ENCODE measurements at places on chromosomes 2 and 18.

DNA sequence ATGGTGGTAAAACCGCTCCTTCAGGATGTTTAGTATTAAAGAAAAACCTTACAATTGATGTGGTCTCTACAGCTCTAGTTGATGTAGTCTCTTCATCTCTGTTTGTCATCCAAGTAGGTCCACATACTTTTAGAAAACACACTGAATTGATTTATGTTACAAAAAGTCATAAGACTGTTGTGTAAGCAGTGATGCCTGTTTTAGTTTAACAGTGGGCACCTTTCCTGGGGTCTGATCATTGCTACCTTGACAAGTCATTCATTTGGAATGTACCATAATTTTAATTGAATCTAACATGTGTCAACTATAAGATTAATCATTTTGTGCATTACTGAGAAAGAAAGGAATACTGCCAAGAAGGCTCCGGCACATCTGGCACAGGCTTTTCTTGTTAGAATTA, 34.3 kb downstream of the GIGYF2 start:
- DNase-seq, result no peak

- DNase-seq, result no peak
These were observed 62.6 kb downstream of the TRPM8 start for GRCh38 chr2:233979748-233980147.

- DNase-seq, result no peak
These were observed 16.6 kb downstream of the CYS1 start for GRCh38 chr2:10063566-10063965.

DNA sequence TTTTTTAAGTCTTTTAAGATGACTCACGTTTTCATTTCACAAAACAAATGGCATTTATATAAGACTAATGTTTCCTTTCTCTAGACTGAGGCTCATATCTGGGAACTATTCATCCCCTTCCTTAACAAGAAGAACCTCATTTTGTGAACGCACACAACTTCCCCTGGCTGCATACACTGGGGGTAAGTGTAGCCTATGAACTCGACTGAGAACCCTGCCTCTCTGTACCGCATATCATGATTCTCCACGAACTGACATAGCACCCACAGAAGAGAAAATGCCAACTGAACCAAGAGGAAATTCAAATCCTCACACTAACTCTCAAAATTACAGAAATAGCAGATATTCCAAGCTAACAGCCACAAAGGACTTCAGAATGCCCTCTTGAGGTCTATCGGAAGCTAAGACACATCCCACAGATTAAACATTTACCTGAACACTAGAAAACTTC, 236.7 kb downstream of the TCF4 start:
- no peak for DNase-seq

- DNase-seq, result no peak
These were observed 31.8 kb downstream of the AGFG1 start for GRCh38 chr2:227503433-227504406.

GRCh38 chr2:119377993-119378345, 11.2 kb downstream of the DBI start:
- no peak for DNase-seq

DNA sequence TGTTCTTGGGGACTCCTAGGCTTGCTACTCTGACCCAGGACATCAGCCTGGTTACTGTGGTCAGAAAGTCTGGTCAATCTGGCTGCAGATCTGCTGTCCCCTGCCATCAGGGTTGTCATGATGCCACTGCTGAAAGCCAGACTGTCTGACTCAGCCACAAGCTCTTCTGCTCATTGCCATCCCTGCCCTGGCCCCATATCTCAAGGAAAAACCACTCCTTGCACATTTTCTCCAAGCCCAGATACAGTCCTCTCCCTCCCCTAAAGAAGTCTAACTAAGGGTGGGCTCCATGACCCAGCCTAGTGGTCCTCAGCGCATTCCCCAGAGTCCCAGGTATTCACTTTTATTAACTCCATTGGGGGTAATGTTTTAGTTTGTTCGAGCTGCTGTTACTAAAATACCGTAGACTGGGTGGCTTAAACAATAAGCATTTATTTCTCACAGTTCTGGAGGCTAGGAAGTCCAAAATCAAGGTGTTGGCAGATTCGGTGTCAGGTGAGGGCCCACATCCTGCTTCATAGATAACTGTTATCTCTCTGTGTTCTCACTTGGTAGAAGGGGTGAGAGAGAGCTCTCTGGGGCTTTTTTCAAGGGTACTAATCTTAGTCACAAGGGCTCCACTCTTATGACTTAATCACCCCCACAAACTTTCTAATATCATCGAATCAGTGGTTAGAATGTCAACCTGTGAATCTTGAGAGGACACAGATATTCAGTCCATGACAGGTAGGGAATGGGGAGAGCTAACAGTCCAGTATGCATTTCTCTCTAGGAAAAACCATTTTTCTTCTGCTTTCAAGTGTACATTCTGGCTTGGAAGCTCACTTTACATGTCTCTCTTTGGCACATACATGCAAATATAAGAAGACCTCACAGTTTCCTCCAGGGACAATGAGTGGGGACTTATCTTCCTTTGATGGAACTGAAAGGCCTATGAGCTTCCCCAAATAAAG, 94.8 kb upstream of the CXCR4 start:
- no peak for DNase-seq

DNA sequence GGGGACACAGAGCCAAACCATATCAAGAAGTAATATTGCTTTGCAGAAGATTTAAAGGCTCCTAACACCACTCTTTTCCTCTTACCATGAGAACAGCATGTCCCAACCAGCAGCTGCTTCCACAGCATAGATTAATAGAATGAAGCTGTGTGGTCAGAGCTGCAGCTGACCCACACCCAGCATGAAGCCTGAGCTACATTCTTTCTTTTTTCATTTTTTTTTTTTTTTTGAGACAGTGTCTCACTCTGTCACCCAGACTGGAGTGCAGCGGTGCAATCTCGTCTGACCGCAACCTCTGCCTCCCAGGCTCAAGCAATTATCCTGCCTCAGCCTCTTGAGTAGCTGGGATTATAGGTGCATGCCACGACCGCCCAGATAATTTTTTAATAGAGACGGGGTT, 289.8 kb downstream of the RAD51AP2 start:
- no peak for DNase-seq
